NCI-H2171 (cell line): ENCODE measurements at places on chromosomes 1 and 21.
A peak's percentile ranks its signal among the peaks of the same experiment; 100 is the strongest.

DNA sequence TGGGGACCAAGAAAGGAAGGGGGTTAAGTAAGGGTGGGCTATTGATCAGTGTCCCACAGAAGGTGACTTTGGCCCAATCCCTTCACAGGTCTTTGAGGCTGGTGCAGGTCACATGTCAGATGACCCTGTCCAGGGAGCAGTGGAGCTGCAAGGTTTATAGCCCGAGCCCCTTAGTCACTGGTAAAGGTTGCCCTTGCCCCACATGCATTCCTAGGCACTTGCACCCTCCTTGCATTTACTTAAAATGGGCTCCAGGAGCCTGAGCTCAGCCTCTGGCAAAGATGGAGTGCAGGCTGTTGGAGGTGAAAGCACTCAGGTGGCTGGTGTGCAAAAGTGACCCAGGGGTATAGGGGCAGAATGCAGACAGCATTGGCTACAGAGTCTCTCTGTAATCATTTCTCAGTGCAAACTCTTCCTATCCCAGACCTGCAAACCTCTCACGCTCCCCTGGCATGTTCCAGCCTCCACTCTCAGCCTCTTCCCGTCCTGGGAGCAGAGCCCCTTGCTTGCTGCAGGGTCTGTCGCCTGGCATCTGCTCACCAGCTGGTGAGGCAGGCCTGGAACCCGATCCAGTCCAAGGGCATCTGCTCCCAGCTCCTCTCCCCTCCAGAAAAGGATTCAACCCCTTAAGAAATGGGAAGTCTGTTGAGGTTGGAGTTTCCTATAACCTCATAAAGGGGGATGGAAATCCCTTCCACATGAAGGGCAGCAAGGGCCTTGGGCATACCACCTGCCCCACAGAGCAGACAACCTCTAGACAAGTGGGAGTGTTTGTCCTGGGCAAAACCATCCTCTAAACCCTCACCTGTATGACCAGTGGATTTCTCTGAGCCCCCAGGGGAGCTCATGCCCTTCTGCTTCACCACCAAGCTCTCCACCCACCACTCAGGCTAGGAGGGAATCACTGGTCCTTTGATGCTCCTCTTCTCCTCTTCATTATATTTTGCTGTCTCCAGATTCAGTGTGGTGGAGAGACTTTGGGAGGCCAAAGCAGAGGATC is 23.1 kb upstream of the PTPRF start:
- DNase-seq, result peak; percentile 70

- DNase-seq, result no peak
Measured at GRCh38 chr1:59092126-59092525, 204.8 kb upstream of the FGGY start.

DNA sequence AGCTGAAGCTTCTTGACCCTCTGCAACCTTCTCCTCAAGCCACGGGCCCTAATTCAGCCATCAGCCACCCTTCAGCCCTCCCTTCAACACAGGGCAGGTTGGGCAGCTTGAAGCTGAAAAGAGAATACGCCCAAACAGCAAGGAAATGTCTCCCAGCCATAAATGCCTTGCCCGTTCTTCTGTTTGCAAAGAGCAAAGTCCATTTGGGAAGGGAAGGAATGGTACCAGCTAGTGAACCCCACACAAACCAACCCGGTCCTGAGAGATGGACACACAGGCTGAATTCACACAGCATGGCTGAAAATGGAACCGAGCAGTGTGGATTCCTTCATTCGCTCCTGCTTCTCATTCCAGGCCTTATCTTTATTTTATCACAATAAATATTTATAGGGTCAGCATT is 11.5 kb downstream of the PLEKHA6 start:
- no peak for DNase-seq

DNA sequence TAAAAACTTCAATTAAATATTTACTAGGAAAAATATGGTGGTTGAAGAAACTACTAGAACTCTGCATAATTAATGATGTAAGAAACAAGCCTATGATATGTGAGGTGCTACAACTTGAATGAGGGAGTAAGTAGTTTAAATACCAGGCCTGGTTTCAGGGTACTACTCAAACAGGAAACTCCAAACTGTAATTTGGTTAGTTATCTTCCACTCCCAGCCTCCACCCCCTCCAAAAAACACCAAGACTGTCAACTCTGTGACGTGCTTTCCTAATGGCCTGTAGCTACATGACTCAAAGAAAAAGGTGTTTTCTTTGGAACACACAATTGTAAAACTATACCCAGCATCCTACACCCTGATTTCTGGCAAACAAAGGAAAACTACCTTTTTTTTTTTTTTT is 55.9 kb upstream of the RCC1 start:
- DNase-seq, result no peak

DNA sequence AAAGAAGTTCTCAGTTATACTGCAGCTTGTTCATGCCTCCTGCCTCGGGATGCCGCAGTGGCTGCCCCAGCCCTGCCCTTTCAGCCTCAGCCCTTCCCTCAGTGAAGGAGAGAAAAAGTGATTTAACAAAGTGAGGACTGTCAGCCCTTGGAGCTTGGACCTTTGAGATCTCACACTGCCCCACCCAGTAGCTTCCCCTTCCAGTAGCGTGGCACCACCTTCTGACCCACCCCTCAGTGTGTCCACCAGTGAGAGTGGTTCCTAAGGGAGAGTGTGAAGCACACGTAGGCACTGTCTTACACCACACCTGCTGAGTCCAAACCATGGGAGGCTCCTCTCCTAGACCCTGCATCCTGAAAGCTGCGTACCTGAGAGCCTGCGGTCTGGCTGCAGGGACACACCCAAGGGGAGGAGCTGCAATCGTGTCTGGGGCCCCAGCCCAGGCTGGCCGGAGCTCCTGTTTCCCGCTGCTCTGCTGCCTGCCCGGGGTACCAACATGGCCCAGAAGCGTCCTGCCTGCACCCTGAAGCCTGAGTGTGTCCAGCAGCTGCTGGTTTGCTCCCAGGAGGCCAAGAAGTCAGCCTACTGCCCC is at the start of gene CDA:
Gene CDA (plus strand): TSS at position 464 of the 592 bp plus-strand sequence. CDS start 33 bp downstream, at position 497.
- DNase-seq, result no peak

DNA sequence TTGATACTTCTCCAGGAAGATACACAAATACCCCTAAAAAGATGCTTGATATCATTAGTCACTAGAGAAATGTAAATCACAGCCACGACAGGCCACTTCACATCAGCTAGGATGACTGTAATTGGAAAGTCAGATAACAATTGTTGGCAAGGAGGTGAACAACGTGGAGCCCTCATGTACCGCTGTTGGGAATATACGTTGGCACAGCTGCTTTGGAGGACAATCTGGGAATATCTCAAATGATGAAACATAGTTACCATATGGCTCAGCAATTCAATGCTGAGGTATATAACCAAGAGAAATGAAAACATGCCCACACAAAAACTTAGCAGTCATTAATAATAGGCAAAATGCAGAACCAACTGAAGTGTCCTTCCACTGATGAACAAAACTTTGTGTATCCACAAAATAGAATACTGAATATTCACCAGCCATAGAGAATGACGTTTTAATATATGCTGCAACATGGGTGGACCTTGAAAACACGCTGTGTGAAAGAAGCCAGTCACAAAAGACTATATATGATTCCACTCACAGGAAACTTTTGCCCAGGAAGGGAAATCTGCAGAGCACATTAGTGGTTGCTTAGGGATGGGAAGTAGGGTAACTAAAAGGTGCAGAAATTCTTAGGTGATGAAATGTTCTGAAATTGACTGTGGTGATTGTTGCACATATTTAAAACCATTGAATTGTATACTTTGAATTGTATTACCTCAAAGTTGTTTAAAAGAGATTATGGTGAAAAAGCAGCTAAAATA is 95.4 kb downstream of the AHCTF1 start:
- DNase-seq, result peak; percentile 6

GRCh38 chr1:46370214-46370633 is 23.9 kb upstream of the FAAH start:
- DNase-seq, result no peak

- DNase-seq, result no peak
Measured at GRCh38 chr1:173818459-173818858, 6.0 kb upstream of the DARS2 start.

- no peak for DNase-seq
Measured at GRCh38 chr1:101745551-101746270, 251.0 kb downstream of the OLFM3 start.

DNA sequence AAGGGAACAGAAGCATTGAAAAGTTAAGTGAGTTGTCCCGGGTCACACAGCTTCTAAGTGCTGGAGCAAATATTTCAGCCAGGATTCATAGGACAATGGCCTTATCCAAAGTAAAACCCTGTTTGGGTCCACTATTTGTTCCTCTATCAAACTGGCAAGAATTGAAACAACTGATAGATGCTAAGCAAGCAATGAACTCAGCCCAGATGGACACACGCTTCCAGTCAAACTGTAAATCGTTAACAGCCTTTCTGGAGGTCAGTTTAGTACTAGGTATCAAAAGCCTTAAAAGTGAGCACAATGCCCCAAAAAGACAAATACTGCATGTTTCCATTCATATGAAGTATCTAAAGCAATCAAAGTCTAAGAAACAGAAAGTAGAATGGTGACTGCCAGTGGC is 779 bp upstream of the SVBP start:
- no peak for DNase-seq
